ENCODE measurements at places on chromosomes 1 and 21.
A peak's percentile ranks its signal among the peaks of the same experiment; 100 is the strongest.

DNA sequence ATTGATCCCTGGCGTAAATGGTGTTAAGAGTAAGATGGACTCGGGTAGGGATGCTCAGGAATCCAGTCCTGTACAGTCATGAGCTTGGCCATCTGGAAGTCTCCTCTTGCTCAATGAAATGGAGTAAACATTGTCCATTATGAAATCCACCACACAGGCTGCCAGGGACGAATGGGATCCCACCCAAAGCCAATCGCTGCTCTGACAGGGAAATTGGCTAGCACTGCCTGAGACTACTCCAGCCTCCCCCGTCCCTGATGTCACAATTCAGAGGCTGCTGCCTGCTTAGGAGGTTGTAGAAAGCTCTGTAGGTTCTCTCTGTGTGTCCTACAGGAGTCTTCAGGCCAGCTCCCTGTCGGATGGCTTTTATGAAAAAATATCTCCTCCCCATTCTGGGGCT, at the start of gene HSD11B1:
Gene HSD11B1 (plus strand): TSS at position 263 of the 400 bp plus-strand sequence. CDS start 97 bp downstream, at position 360.
- DNase-seq, result no peak

DNA sequence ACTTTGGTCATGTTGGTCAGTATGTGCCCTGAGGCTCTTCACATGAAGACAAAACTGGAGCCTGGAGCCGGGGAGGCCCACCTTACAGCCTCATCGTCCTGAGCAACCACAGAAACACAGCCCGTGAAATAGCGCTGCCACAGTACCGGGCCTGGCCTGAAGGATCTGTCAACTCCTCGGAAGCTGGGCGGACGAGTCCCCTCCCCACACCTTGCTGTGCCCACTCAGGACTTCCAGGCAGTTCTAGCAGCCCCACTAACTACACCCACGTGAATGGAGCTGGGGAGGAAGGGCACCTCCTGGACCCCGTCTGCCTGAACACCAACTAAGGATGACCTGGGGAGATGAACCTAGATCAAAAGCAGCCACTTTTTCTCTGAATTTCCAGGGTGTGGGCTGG, 24.7 kb downstream of the SDE2 start:
- no peak for DNase-seq

DNA sequence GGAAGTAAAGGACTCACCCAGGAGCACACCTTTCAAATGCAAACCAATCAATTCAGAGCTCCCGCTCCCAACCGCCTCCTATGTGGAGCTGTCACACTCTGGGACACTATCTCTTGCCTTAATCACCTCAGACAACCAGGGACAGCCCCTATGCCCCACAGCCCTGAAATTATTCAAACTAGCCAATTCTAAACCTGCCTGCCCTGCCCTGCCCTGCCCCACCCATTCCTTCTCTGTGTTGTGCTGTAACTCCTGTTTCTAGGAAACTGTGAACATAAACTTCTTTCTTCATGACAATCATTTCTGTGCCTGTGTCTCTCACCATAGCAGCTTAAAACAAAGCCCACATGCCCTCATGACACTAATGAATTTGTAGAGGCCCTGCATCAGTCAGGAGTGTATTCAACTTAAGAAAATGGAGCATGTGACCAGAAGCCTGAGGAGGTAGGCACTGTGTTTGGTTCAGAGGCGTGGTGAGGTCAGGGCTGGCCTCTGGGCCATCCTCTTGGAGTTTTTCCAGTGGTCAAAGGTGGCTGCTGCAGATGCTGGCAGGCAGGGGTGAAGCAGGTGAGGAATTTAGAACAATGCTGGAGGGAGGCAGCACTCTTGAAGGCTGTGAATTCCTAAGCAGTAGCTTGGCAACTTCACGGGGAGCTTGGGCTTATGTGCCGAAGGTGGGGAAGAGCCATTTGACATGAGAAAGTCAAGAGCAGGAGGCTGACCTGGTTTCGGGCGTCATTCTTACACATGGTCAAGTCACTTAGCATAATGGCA, 74.5 kb downstream of the RHOU start:
- DNase-seq, result peak; percentile 30

DNA sequence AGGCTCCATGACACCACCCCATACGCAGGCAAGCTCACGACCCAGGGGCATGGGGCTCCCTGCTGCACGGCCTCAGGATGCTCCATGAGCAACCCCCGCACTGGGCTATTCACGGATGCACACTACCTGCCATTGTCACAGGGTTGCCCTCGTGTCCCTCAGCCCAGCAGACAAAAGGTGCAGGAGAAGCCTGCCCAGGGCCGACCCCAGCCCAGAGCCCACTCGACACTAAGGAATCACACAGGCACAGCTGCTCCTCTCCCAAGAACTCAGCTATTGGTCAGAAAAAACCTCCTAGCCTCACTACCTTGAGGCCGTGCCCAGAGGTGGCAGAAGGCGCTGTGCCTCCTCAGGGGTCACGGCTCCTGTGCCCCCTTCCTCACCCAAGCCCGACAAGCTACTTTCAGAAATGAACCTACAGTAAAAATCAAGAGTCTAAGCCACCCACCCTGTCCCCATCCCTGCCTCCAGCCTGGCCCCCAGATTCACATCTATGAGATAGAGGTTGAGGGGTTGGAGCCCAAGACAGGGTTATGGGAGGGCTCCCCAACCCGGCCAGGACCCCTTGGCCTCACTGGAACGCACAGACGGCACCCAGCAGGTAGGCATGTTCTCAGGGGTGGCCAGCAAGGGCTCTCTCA, 6.4 kb upstream of the SPATC1L start:
- DNase-seq, result peak; percentile 5

GRCh38 chr1:152034654-152035538, 1.9 kb downstream of the S100A11 start:
- DNase-seq, result peak; percentile 78

DNA sequence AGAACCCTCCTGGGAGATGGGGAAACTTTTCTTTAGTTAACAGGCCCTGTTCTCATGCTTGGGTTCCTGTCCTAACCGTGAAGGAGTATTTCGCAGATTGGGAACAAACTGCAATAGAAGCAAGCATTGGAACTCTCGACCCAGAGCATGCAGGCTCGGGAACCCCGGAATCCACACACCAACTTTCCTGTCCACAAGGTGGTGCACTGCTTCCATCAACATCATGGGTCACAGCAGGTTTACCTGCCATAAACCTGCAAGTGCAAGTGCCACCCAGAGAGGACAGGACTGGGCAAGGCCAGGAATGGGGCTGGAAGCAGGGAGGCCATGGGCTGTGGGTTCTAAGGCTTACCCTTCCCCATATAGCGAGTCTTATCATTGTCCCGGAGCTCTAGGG, 6.9 kb downstream of the ENO1 start:
- DNase-seq, result no peak

DNA sequence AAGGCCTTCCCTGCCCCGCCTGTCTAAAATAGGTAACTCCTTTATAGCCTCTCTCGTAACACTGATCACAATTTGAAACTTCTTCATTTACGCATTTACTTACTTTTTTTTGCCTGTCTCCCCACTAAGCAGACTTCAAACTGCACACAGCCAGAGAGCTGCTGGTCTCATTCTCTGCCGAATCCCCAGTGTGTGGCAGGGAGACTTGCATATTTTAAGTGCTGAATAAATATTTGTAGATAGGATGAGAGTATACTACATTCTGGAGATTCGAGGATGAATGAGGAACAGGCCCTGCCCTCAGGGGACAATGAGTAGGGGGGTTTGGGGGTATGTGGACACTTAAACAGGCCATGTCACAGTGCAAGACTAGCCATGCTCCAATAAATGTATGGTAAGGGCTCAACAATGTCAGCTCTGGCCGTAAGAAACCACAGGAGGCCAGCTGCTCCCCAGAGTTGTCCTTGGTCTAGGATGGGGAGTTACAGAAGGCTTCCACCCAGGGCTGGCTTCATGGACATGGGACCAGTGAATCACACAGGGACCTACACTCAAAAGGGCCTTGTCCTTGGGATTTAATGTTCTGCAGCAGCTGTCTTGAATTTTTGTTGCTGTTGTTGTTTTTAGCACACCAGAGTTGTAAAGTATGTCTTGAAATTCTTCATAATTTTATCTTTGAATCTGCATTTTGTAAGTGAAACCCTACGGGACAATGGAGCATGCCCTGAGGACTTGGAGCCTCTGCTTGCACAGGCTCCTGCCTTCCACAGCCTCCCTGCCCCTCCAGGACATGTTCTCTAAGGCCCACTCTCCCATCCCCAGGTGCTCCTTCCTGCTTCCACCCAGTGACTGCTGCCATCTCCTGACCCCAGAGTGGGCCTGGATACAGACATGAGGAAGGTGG, 8.5 kb downstream of the DIO1 start:
- no peak for DNase-seq

DNA sequence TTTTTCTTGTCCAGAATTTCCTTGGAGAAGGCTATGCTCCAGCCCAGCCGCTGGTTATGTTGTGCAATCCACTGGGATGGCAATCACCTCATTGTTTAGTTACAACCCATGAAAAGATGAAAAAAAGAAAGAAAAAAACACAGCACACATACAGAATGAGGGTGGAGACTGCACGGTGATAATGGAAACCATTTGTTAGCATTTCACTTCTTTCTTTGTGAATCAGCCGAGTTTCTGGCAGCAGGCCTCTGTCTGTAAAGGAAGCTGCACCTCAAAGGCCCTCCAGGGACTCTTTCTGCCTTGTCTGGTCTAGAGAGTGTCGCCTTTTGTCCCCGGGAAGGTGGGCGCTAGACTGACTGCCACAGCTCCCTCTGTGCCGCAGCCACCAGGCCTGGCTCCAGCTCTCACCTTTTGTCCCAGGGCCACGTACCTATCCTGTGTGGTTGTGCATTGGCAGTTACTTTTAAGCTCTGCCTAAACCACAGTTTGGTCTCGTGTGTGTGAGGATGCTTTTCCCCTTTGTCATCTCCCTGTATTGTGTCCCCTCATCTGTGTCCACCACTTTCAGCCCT, 35.6 kb downstream of the NGF start:
- DNase-seq, result no peak

DNA sequence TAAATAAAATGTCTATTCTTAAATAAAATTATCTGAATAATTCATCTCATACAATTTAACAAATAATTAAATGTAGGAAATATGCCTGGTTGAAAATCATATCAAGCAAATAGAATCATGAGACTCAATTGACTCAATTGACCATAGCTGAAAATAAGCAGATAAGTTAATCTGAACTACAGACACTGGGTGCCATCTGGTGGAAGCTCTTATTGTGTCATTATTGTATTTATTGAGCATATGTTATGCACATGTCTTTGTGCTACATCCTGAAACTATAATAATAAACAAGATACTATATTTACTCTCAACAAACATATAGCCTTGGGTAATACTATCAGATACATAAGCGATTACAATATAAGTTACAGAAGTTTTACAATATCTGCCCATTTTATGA, 41.0 kb downstream of the BRINP3 start:
- DNase-seq, result no peak

All from iPS-NIHi11 (cell line).